IMR-90 (cell line): ENCODE measurements at places on chromosomes 5 and 9. TPM values are rescaled to one million over a fixed set of nuclear protein-coding genes. Genes with fewer than 3 reads are reported as not detected.

- H3K4me3 ChIP-seq, result no peak overlapping the region
- no peaks in the 10 kb centered on the region for H3K27me3 ChIP-seq
- peaks cover 41% of the 10 kb centered on the region for H3K4me1 ChIP-seq
- DNase-seq, result no peak
- H3K36me3 ChIP-seq, result no peaks in the 10 kb centered on the region
- H3K27ac ChIP-seq, result no peak overlapping the region
These were observed 167.7 kb downstream of the RGS3 start for GRCh38 chr9:113631137-113631765.

DNA sequence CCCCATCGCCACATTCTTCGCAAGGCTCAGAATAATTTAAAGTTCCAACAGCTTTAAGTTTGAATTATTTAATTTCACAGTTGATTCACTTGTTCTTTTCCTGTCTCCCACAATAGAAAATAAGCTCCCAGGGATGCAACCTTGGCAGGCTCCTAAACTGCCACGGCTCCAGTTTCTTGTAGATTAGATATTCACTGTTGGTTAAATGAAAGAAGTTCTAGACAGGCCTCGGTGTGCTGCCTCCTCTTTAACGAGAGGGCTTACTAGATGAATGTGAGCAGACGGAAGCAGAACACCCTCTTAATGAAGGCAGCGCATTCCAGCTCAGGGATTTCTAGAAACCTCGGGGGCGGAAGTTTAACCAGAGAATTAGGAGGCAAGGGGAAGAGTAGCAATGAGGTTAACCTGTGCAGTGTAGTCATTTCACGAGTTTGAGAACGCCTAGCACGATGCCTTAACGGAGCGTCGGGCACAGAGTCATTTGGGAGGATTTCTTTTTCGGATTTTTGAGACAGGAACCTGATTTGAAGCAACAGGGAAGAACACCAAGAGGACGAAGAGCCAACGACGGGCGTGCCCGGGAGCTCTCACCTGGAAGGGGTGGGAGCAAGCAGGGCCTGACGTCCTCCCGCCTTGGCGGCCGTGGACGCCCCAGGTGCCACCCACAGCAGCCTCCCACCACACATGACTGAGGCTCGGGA, 637 bp upstream of the SMC5 start:
- H3K36me3 ChIP-seq, result peaks cover 9% of the 10 kb centered on the region; the same call in 1 of the 2 replicates
- H3K27ac ChIP-seq, result peak overlapping the region; percentile 97
- peaks cover 25% of the 10 kb centered on the region for H3K4me1 ChIP-seq
- H3K27me3 ChIP-seq, result no peaks in the 10 kb centered on the region

Gene ZCCHC10
- 4.1 and 7.2 TPM in 2 replicates for total RNA-seq

DNA sequence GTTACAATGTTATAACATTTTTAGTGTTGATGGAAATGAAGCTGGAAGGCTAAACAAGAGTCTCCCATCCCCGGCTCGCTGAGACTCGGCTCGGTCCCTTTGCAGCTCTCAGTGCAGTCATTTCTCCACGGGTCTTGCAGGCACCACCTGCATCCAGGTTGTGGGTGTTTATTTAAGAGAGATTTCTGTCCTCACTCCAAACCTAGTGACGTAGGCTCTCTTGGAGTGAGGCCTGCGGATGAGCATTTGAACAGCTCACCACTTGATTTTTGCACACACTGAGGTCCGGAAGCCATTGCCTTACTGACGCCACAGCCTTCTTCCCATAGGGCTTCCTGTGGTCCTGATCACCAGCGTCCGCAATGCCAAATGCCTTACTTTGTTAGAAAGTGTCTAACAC, 197.7 kb upstream of the OTULINL start:
- H3K36me3 ChIP-seq, result peaks cover 73% of the 10 kb centered on the region
- no peak for DNase-seq
- peaks cover 21% of the 10 kb centered on the region for H3K4me1 ChIP-seq
- H3K4me3 ChIP-seq, result no peak overlapping the region
- no peak overlapping the region for H3K27ac ChIP-seq
- H3K27me3 ChIP-seq, result no peaks in the 10 kb centered on the region

Gene TEX10
- 43.9 and 53.3 TPM in 2 replicates for total RNA-seq

DNA sequence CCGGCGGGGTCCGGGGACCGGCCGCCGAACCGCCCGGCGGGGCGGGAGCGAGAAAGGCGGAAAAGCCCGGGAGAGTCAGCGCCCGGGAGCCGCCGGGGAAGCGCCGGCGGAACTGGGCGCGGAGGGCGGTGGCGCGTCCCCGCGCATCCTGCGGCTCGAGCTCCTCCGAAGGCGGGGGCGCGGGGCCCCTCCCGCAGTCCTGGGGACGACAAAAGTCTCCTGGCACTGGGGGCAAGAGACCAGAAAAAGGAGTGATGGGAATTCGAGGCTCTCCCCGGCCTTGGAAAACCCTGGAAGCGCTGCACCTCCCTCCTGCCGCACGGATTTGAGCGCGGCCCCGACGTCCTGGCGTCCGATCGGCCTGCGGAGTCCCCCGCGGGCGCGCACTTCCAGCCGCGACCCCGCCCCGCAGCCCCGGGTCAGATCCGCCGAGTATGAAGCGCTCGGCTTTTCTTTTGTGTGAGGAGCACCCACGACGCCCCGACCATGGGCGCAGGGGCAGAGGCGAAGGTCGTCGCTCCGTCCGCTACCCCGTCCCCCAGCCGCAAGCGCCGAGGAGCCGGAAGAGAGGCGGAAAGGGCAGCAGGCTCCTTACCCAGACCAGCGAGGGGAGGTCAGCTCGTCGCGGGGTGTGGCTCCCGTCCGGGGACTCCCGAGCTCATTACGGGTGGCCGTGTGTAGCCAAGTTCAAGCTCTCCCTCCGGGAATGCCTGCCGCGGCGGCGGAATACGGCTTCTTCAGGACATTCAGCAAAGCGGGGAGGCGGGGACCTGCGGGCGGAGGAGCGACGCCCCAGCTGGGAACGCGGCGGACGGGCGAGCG, at the start of gene EPB41L4A:
EPB41L4A (minus strand) TSS at position 114 of the 822 bp plus-strand sequence. CDS start 238 bp downstream, outside the sequence.
- no peaks in the 10 kb centered on the region for H3K4me1 ChIP-seq
- no peak within 1 kb of the TSS for H3K27ac ChIP-seq
- peaks cover 33% of the 10 kb centered on the region for H3K27me3 ChIP-seq
- peak within 1 kb of the TSS; percentile 40 for H3K4me3 ChIP-seq

Gene N4BP3
- total RNA-seq, result under 0.01 and 0.18 TPM in 2 replicates

GRCh38 chr9:134178394-134178767, 14.0 kb upstream of the RNU6ATAC start:
- no peaks in the 10 kb centered on the region for H3K36me3 ChIP-seq
- no peak overlapping the region for H3K27ac ChIP-seq
- no peak for DNase-seq
- no peak overlapping the region for H3K4me3 ChIP-seq
- peaks cover 3% of the 10 kb centered on the region; the same call in 1 of the 2 replicates for H3K4me1 ChIP-seq

Gene GCNT4
- 1.8 and 2.5 TPM in 2 replicates for total RNA-seq

Gene IL9
- not detected in 2 replicates for total RNA-seq

DNA sequence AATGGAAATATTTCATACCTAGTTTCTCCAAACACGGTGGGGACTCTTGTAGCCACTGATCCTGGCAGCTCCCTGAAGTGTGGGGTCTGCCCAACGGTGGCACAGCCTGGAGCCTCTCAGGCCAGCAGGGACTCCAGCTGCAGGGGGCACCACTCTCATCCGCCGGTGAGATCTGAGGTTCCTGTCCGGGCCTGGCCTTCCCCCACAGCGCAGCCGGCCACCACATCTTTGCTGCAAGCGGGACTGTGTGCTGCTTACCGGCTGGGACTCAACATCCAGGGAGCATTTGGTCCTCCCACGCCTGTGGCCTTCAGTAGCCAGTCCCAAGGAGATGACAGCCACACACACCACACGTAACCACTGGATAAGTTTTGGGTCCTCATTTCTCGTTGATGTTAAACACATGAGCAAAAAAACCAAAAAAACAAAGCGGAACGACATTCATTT, 7.7 kb upstream of the NKX2-5 start:
- peaks cover 2% of the 10 kb centered on the region; the same call in 1 of the 2 replicates for H3K4me1 ChIP-seq
- DNase-seq, result no peak
- H3K27me3 ChIP-seq, result peaks cover 90% of the 10 kb centered on the region
- no peak overlapping the region for H3K27ac ChIP-seq
- no peaks in the 10 kb centered on the region for H3K36me3 ChIP-seq

- peak overlapping the region; percentile 91 for H3K27ac ChIP-seq
- peaks cover 24% of the 10 kb centered on the region for H3K36me3 ChIP-seq
- H3K27me3 ChIP-seq, result no peaks in the 10 kb centered on the region
- peaks cover 49% of the 10 kb centered on the region for H3K4me1 ChIP-seq
- peak overlapping the region; percentile 2; the same call in 1 of the 2 replicates for H3K4me3 ChIP-seq
These were observed 28.2 kb downstream of the PTPA start for GRCh38 chr9:129139233-129139992.

DNA sequence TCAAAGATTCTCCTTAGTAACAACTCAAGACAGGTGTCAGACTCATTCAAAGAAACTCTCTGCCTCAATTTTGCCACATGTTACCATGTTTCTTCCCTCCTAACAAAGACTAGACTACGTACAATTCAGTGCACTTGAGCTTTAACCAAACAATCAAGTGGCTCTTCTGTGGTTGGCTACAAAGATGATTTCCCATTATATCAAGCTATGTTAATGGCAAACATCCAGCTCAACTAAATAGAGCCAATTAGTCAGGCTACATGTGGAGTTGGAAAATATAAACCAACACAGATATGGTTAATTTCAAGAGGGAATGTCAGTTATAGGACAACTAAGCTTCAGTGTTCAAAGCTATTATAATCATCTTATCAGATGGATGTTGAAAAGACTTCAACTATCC, 29.2 kb upstream of the ADRA1B start:
- H3K27ac ChIP-seq, result no peak overlapping the region
- no peaks in the 10 kb centered on the region for H3K36me3 ChIP-seq
- no peaks in the 10 kb centered on the region; the same call in 1 of the 2 replicates for H3K4me1 ChIP-seq

DNA sequence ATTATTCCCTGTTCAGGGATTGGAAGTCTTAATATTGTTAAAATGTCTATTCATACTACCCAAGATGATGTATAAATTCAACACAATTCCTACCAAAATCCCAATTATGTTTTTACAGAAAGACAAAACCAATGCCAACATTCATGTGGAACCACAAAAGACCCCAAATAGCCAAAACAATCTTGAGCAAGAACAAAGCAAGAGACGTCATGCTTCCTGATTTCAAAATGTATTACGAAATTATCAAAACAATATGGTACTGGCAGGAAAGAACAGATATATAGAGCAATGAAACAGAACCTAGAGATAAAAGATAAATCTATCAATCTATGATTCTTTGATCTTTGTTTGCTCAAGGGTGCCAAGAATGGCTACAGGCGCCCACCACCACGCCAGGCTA, 237.9 kb downstream of the TAF11L14 start:
- H3K36me3 ChIP-seq, result no peaks in the 10 kb centered on the region
- no peaks in the 10 kb centered on the region for H3K4me1 ChIP-seq
- DNase-seq, result no peak
- H3K4me3 ChIP-seq, result no peak overlapping the region

- peak; percentile 61 for DNase-seq
- H3K4me1 ChIP-seq, result peaks cover 2% of the 10 kb centered on the region; the same call in 1 of the 2 replicates
- peak overlapping the region; percentile 65 for H3K4me3 ChIP-seq
- H3K27ac ChIP-seq, result peak overlapping the region; percentile 97
These were observed 1.2 kb upstream of the RNF38 start for GRCh38 chr9:36401164-36401740.

DNA sequence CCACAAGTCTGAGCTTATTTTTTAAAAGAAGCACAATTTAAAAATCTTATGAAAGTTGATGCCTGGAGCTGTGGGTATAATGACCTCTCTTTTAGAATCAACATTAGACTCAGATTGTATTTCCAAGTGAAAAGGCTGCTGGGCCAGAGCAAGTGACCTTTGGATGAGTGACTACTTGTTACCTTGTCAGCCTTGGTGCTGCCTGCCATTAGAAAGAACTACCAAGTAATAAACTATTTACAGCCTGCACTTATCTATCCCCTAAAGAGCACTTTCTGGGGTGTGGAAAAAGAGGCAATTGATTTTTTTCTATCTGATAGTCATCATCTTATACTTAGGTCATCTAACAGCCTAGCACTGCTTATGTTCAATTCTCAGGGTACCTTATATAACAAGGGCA, 134.9 kb upstream of the FBXL17 start:
- H3K36me3 ChIP-seq, result no peaks in the 10 kb centered on the region
- H3K27me3 ChIP-seq, result peaks cover 2% of the 10 kb centered on the region; the same call in 1 of the 2 replicates
- H3K4me3 ChIP-seq, result no peak overlapping the region
- H3K27ac ChIP-seq, result no peak overlapping the region

- no peaks in the 10 kb centered on the region for H3K27me3 ChIP-seq
- peaks cover 16% of the 10 kb centered on the region for H3K4me1 ChIP-seq
- H3K4me3 ChIP-seq, result no peak overlapping the region
- H3K27ac ChIP-seq, result no peak overlapping the region
- DNase-seq, result peak; percentile 82
- no peaks in the 10 kb centered on the region for H3K36me3 ChIP-seq
These were observed 25.6 kb downstream of the STC2 start for GRCh38 chr5:173302546-173303155.

Gene RORB
- total RNA-seq, result under 0.01 TPM in 1 of 2 replicates, not detected in the other

DNA sequence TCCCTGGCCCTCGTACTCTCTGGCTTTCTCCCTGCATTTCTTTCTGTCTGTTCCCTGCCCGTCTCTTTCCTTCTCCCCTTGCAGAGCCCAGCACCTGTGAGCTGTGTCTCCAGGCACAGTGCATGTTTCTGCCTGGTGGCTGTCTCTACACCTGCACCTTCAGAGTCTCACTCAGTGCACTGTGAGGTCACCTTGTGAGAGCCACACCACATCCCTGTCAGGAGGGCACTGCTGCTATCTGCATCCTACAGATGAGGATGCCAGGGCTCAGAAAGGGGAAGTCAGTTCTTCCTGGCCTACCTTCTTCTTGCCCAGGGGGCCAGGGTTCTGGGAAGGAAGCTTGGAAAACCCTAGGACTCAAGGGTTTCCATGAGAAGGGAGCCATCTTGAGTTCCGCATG, 69.7 kb upstream of the NEURL1B start:
- H3K36me3 ChIP-seq, result no peaks in the 10 kb centered on the region
- H3K4me1 ChIP-seq, result no peaks in the 10 kb centered on the region

GRCh38 chr5:131628990-131629389, 6.0 kb downstream of the RAPGEF6 start:
- no peak overlapping the region for H3K4me3 ChIP-seq
- H3K36me3 ChIP-seq, result no peaks in the 10 kb centered on the region
- H3K27me3 ChIP-seq, result no peaks in the 10 kb centered on the region

- no peak for DNase-seq
- no peaks in the 10 kb centered on the region for H3K4me1 ChIP-seq
- no peak overlapping the region for H3K27ac ChIP-seq
These were observed 10.0 kb upstream of the DOLPP1 start for GRCh38 chr9:129070696-129071525.

DNA sequence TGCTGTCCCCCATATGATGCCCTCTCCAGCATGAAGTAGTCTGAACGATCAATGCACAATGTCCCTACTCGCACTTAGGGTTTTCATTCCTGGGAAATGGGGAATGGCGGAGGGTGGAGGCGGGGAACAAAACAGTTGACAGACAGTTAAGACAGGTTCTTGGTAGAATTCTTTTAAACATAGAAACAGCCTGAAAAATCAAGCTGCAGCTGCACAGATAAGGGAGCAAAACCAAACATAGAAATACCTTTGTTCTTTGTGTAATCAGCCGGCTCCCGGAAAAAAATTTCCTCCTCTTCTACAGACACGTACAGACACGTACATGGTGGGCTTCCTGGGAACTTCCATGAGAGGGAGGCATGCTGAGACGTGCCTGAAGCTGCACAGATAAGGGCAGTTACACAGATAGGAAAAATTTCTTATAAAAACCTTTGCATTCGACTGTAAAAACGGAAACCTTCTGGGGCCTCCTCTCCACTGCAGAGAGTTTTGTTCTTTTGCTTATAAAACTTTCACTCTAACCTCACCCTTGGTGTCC, 662.4 kb upstream of the PTPRD start:
- H3K36me3 ChIP-seq, result no peaks in the 10 kb centered on the region
- no peak for DNase-seq
- no peak overlapping the region for H3K27ac ChIP-seq
- no peak overlapping the region for H3K4me3 ChIP-seq
- H3K27me3 ChIP-seq, result no peaks in the 10 kb centered on the region
